Activated CD4-positive, alpha-beta T cell treated with anti-CD3 and anti-CD28 coated beads for 36 hours (primary cell): ENCODE measurements at places on chromosomes 3 and 15. TPM values are rescaled to one million over a fixed set of nuclear protein-coding genes. Genes with fewer than 3 reads are reported as not detected.

- no peak overlapping the region for H3K4me3 ChIP-seq
- peaks cover 9% of the 10 kb centered on the region for H3K4me1 ChIP-seq
- no peaks in the 10 kb centered on the region for H3K27me3 ChIP-seq
- peaks cover 6% of the 10 kb centered on the region for H3K36me3 ChIP-seq
- no peak for DNase-seq
Observed at GRCh38 chr3:18586076-18586475, 160.9 kb upstream of the SATB1 start.

- no peak overlapping the region for H3K4me3 ChIP-seq
- no peaks in the 10 kb centered on the region for H3K27me3 ChIP-seq
- no peak overlapping the region for H3K27ac ChIP-seq
- peaks cover 2% of the 10 kb centered on the region for H3K36me3 ChIP-seq
- no peak for DNase-seq
Observed at GRCh38 chr15:41891946-41892345, 1.9 kb downstream of the SPTBN5 start.

DNA sequence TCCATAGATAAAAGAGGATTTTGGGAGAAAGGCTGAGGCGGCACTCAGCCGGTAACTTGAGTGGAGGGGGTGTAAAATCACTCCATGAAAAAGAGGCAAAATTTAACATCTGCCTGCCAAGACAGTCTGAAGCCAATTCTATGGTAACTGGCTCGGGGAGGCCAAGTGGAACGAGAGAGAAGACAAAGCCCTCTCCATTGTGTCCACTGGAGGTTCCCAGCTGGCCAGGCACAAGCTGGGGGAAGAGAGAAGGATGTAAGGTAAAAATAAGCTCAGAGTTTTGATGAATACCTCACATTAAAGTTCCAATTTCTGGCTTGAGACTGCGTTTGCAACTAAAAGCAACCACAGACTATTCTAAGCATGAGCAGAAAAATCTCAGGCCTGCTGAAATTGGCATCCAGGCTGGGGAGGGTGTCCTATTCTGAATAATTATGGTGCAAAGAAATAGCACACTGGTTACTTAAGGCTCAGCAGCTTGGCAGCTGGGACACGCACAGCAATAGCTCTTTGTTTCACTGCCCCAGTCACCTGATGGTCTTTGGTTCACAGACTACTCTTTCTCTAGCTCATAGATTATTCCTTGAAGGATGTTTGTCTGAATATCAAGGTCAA lies 48.8 kb downstream of the CHRD start:
- no peaks in the 10 kb centered on the region for H3K36me3 ChIP-seq
- no peak for DNase-seq
- peaks cover 2% of the 10 kb centered on the region for H3K27me3 ChIP-seq
- no peaks in the 10 kb centered on the region for H3K4me1 ChIP-seq
- no peak overlapping the region for H3K27ac ChIP-seq
- H3K4me3 ChIP-seq: no peak overlapping the region

- peak within 1 kb of the TSS; percentile 54 for H3K4me3 ChIP-seq
- H3K4me1 ChIP-seq: peaks cover 31% of the 10 kb centered on the region
- H3K27me3 ChIP-seq: peaks cover 63% of the 10 kb centered on the region
- H3K27ac ChIP-seq: no peak within 1 kb of the TSS
- peak; percentile 21 for DNase-seq
Observed at GRCh38 chr3:173397161-173398110, at the start of gene NLGN1. TSS of gene NLGN1 (plus strand) at chr3:173397744.

- H3K4me1 ChIP-seq: peaks cover 37% of the 10 kb centered on the region
- peak overlapping the region; percentile 62 for H3K27ac ChIP-seq
- no peak for DNase-seq
- no peak overlapping the region for H3K4me3 ChIP-seq
Observed at GRCh38 chr3:13404626-13405452, 15.3 kb downstream of the NUP210 start.

DNA sequence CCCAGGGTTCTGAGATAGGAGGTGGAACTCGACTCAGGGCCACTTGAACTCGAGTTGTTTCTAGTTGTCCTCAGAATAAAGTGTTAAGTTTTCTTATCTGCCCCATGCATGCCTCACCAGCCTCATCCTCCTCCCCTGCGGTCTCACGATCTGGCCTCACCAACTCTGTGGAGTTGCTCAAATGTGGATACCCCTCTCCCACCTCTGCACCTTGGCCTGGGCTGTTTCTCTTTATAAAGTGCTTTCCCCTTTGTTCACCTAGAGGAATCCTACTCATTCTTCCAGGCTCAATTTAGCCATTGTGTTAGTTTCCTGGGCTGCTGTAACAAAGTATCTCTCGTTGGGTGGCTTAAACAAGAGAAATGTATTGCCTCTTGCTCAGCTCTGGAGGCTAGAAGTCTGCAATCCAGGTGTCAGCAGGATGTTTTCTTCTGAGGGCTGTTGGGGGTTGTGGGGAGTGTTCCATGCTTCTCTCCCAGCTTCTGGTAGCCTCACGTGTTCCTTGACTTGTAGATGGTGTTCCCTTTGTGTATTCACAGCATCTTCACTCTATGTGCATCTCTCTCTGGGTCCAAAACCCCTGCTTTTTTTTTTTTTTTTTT lies 100.7 kb downstream of the MEX3B start:
- H3K27me3 ChIP-seq: peaks cover 4% of the 10 kb centered on the region
- no peak overlapping the region for H3K4me3 ChIP-seq
- no peak overlapping the region for H3K27ac ChIP-seq
- DNase-seq: no peak

The DMXL2 gene
- 5.9 TPM for total RNA-seq
